ENCODE measurements at places on chromosomes 7 and 10. TPM values are rescaled to one million over a fixed set of nuclear protein-coding genes. Genes with fewer than 3 reads are reported as not detected.

Gene ADAM12
- 0.97 TPM for total RNA-seq

Gene CDHR3
- 0.57 TPM for total RNA-seq

Gene C10orf67
- total RNA-seq = 0.07 TPM

Gene MMRN2
- total RNA-seq = not detected

Gene FZD1
- total RNA-seq = not detected

DNA sequence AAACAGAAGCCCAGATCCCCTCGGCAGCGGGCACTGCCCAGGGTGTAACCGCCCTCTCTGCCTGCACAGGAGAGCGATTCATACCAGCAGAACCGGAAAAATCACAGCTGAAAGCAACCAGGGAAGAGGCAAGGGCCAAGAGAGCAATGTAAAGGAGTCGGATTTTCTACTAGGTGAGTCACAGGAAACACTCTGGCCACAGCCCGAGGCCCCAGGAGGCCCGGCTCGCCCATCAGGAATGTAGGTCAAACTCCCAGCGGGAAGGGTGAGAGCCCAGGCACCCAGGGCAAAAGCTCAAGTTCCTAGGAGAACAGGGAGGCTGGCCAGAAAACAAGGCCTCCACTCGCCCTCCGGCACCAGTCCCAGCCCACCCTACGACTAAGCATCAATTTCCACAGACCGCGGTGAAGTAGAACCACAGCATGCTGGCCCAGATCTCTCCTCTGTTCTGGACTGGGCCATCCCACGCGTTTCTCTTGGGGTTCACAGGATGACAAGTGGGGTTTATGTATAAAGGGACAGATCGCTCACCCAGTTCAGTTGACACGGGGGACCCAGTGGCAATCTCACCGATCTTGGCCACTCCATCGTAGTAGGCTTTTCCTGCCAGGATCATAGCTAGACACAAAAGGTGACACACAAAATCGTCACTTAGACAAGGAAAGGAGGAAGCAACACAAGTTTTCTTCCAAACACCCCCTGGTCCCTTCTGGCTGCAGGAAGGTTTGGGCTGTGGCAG lies 46.2 kb downstream of the BAIAP2L1 start:
- no peak for DNase-seq

Gene MDH2
- total RNA-seq = 271 TPM

- DNase-seq = no peak
Observed at GRCh38 chr10:89798092-89798491, 96.7 kb downstream of the KIF20B start.

DNA sequence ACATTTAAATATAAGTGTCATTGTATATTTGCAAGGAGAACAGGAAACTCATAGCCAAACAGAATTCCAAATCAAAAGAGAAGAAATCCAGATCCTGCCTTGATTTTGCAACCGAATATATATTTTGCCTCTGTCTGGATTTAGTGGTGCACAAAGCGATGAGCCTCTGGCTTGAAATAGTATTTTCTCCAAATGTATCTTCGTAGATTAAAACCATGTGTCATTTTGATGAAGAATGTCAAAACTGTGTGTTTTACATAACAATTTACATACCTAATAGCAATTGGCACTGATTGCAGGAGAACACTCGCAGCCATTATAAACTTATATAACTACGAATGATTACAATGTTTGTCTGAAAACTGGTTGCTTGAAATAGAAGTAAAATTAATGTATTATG lies 156.4 kb downstream of the ARID5B start:
- no peak for DNase-seq

Gene TMEM243
- 44.7 TPM for total RNA-seq

Gene VWA2
- not detected for total RNA-seq

GRCh38 chr7:158033196-158033595 lies 554.4 kb downstream of the PTPRN2 start:
- no peak for DNase-seq

Gene SPAM1
- not detected for total RNA-seq

DNA sequence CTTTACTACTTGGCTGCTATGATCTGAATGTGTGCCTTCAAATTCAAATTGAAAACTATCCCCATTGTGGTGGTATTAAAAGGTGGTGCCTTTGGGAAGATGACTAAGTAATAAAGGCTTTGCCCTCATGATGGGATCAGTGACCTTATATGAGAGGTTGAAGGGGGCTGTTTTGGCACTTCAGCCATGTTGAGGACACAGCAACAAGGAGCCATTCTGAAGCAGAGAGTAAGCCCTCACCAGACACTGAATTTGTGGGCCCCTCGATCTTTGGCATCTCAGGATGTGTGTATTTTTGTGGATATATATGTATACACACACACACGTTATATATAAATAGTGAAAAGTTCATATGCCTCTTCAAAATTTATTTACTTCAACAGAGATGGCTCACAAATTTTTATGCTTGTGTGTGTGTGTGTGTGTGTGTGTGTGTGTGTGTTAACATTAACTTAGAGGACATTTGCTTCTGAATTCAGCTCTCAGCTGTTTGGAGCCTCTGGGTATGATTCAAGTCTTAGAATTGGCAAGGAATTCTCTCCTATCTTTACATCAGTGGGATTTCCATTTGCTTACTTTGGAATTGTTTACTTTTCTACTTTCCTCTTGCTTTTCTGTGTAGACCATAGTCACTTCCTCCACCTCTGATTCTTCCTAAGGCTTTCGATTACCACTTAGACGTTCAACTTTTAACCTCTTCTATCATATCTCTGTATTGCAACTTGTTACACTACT lies 66.6 kb downstream of the MAGI2 start:
- DNase-seq = no peak

DNA sequence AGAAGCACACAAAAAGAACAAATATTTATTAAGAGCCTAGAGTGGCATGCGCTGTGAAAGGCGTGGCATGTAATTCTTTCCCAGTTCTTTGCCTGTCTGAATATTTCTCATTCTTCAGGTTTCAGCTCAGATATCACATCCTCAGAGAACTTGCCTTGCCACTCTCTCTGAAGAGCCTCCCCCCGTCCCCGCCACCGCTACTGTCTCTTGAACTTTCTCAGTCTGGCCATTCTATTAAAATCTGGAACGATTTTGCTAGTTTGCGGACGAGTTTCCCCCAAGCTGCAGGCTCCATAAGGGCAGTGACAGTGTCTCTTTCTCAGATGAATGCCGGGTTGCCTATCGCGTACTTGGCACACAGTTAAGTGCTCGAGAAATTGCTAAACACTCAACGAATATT lies 787 bp upstream of the PLEKHA1 start:
- no peak for DNase-seq

DNA sequence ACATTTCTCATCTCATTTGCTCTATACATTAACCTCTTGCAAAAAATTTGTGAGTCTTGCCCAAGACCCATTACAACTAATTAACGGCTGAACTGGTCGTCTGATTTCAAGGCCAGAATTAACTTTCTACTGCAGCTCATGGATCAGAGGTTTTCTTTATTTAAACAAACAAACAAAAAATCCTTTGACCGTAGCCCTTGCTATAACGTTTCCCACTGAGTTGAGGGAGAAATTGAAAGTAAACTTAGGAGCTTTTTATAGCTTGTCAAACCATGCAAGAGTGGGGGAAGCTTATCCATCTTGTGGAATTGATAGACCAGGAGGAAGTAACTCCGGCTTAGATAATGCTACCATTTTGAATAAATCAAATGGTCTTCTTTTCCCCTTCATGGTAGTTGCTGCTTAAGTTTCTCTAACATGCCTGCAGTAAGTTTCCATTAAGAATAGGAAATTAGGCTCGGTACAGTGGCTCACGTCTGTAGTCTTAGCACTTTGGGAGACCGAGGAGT lies 3.3 kb downstream of the SRGN start:
- DNase-seq = no peak

- DNase-seq = no peak
Observed at GRCh38 chr7:596071-596818, 76.6 kb upstream of the PDGFA start.

DNA sequence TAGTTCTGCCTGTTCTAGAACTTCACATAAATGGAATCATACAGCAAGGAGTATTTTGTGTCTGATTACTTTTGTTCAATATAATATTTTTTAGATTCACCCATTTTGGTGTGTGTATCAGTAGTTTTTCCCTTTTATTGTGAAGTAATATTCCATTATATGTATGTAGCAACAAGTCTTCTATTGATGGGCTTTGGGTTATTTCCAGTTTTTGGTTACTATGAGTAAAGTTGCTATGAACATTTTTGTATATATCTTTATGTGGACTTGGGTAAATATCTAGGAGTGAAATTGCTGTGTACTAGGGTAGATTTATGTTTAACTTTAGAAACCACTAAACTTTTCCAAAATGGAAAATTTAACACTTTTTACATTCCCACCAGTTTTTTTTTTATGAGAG lies 35.7 kb downstream of the ADK start:
- no peak for DNase-seq

GRCh38 chr10:25902002-25902401 lies 32.0 kb upstream of the MYO3A start:
- no peak for DNase-seq
